NCI-H187 treated with DMSO at 0.1 percent for 48 hours (cell line): ENCODE measurements at places on chromosomes 12 and 14.

- no peak for DNase-seq
These were observed 160.5 kb downstream of the ANO2 start for GRCh38 chr12:5784462-5785130.

- DNase-seq: no peak
These were observed 215.9 kb downstream of the CACNA1C start for GRCh38 chr12:2268471-2269286.

DNA sequence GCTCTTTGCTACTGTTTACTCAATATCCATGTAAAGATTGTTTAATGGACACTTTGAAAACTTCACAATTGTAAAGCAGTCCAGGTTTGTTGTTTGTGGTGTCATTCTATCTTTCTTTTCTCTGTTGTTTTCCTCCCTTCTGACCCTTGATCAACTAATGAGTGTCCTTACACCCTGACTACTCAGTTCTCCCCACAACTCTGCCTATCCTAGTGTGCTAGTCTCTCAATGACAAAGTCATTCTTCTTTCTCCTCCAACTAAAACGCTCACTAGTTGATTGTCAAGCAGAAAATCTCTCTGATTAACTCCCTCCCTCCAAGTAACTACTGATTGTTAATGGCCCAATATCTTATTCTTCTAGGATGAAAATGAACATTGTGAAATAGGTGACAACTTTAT is 148.5 kb upstream of the FBXO33 start:
- no peak for DNase-seq

GRCh38 chr14:38791862-38792261 is 311.2 kb downstream of the SEC23A start:
- no peak for DNase-seq

GRCh38 chr12:107327651-107328182 is 234.4 kb upstream of the CRY1 start:
- DNase-seq: no peak

GRCh38 chr12:99389751-99390150 is 257.8 kb upstream of the GARIN6 start:
- DNase-seq: no peak

- no peak for DNase-seq
These were observed at the start of gene NID2 for GRCh38 chr14:52068615-52069306. Gene NID2 (minus strand): TSS chr14:52069059. CDS start chr14:52068994, 65 bp downstream.

DNA sequence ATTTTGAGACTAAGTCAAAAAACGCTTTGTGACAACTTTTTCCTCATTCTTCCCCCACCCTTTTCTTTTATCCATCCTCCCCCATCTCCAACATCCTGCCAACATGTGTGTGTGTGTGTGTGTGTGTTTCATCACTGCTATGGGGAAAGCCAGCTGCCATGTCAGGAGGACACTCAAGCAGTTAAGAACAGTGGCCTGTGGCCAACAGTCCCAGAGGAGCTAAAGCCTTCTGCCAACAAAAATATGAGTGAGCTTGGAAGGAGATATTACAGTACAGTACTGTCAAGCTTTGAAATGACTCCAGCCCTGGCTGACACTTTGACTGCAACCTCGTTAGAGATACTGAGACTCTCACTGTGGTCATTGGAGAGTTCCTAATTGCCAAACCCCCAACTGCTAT is 5.0 kb upstream of the CSRP2 start:
- DNase-seq: no peak

DNA sequence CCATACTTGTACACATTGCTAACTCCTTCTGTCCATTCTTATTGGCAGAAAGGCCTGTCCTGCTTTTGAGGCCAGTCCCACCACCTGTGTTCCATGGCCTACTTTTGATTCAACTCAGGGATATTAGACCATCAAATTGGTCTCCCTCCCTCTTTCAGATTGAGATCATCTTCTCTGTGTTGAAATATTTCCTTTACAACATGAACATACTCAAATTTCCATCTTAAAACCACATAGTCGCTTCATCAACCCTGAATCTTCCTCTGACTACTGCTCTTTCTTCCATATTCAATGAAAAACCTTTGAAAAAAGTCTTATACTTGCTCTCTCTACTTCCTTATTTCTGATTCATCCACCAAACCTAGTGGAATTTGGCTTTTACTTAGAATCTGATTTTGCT is 34.9 kb downstream of the TRMT5 start:
- no peak for DNase-seq

DNA sequence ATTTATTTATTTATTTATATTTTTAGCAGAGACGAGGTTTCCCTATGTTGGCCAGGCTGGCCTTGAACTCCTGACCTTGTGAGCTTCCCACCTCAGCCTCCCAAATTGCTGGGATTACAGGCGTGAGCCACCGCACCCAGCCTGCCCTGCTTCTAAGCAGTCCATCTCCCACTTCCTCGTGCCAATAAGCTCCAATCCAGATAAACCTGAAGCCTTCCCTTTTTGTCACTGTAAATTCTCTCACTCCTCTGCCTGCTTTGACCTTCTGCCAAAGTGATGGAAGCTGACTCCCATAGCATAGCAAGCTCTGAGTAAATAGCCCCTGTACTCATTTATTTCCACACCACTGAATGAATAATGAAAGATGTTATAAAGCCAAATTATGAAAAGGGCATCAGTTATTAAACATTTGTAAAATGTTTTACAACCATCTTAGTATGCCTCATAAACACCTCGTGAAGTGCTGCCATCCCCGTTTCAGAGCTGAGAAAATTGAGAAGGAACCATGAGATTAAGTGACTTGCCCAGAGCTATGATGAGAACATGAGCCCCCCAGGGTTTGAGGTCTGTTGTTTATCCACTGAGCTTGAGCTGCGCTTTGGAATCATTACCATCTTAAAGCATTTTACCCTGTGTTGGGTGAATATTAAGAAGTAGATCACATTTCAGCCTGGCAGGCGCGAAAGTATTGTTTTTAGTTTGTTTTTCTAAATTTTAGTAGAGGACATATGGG is 30.4 kb downstream of the MANSC1 start:
- DNase-seq: no peak

DNA sequence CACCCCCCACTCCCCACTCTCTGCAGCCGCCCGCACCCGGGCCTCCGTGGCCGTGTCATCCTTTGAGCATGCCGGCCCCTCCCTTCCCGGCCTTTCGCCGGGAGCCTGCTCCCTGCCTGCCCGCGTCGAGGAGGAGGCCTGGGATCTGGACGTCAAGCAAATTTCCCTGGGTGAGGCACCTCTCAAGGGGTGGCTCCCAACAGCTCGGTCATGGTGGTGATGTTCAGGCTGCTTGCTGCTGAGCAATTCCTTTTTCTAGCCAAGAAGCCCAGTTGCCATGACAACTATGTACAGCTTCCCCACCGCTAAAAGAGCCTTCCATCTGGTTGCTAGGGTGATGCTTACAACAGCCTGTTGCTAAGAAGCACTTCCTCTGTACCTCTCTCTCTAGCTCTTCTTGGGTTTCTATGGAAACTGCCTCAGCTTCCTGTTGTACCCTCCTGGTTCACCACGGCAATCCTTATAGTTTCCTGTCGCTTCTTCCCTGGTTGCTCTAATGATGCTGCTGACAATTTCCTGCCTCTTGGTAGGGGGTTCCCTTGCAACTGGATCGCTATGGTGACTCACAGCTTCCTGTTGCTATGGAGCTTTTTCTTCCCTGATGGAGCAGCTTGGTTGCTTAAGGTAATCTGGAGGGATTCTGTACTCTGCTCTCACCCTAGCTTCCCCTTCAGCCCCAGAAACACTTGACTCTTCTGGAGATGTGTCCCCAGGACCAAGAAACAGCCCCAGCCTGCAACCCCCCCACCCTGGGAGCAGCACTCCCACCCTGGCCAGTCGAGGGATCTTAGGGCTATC is 11.0 kb downstream of the ZNF219 start:
- DNase-seq: no peak

DNA sequence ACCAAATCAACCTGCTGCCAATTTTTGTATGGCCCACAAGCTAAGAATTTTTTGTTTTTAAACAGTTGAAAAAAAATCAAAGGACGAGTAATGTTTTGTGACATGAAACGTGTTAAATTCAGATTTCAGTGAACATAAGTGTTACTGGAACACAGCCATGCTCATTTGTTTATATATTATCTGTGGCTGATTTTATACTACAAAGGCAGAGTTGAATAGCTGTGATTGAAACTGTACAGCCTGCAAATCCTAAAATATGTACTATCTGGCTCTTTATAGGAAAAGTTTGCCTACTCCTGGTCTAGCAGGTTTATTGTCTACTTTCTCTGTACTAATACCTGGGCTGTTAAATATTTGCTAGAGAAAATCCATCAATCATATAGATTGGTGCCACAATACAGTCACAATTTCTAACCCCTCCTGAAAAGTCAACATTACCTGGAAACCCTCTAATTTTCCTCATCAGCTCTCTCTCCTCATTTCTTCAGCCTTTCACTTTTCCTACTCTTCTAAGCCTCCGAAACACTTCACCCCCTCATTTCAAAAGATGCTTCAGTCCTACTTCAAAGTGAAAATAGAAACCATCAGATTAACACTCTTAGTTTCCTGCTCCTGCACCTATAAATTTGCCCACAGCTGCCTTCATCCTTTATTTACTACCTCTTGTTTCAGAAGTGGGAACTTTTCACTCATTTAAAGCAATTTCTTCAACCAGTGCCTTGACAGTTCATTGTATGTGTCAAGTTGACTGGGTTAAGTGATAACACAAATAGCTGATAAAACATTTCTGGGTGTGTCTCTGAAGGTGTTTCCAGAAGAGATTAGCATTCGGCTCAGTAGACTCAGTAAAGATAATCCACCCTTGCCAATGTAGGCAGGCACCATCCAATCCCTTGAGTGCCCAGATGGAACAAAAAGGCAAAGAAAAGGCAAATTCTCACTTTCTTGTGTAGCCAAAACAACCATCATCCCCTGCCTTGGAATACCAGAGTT is 18.0 kb upstream of the C2CD5 start:
- no peak for DNase-seq

DNA sequence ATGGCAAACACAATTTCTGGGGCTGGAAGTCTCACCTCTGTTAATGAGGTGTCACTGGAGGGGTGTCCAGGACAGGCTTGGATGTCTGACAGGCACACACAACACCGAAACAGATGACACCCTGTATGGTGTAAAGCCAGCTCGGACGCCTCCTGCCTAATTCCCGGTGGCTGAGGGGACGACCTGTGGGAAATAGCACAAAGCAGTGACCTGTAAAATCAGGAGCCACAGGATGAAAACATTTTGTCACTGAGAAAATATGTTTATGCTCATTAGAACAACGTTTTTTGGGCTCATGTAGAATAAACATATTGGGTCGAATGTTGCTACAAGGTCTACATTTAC is 285.0 kb upstream of the RTL1 start:
- DNase-seq: no peak

GRCh38 chr14:69133206-69134125 is 19.5 kb downstream of the DCAF5 start:
- no peak for DNase-seq

DNA sequence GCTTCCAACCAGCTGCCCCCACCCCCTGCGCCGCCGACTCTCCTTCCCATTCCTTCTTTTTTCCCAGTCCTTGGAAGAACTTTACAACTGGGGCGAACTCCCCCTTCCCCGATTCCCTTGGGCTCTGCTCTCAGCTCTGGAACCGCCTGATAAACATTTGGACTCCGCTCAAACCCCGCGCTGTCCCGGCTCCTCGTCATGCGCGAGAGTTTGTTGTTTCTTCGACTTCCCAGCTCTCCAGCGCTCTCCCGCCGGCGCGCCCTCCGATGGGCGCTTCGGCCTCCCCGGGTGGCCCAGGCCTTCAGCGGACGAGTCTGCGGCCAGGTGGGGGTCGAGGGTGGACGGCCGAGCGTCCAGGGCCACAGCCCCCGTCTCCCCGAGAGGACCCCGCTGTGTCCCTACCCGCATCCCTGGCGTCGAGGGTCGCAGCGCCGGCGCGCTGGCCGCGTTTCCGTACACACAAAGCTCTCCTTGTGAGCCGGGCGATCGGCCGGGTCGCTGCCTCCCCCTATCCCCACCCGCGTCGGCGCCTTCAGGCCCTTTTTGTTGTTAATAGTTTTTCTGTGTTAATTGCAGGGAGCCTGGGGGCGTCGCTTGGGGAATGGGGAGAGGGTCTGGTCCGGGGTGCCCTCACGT is 847 bp downstream of the MMP14 start:
- DNase-seq: no peak

GRCh38 chr14:40368314-40368713 is 936.1 kb upstream of the FBXO33 start:
- no peak for DNase-seq
